ENCODE measurements at places on chromosomes 7 and 10.

GRCh38 chr7:80154656-80155333 lies 20.2 kb downstream of the GNAI1 start:
- DNase-seq: no peak

DNA sequence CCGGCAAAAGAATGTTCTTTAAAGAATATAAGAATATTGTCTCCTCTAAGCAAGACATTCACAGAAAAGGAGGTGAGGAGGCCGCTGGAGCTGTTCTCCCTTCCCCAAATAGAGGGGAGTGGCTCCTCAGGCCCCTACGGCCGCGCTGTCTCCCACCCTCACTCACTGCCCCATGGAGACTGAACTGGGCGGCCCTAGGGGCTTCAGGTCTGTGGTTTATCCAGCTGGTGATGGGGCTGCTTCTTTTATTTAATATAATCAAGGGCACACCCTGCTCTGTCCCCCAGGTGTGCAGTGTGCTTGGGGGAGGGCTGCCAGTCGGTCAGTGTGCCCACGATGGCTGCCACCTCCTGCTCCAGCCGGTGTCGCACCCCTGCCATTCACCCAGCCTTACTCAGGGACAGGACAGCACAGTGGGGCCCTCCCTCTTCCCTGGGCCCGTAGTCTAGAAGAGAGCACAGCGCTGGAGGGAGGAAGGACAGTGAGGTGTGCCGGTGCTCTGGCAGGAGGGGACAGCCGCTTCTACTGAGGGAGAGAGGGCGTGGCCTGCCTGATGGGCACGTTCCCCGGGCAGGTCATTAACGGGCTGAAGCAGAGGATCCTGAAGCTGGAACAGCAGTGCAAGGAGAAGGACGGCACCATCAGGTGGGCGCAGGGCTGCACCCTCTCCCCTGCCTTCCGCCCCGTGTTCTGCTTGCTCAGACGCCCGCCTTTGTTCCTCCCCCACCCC lies 23.4 kb downstream of the IQCE start:
- no peak for DNase-seq

- no peak for DNase-seq
Measured at GRCh38 chr10:50927522-50928189, 42.2 kb upstream of the A1CF start.

DNA sequence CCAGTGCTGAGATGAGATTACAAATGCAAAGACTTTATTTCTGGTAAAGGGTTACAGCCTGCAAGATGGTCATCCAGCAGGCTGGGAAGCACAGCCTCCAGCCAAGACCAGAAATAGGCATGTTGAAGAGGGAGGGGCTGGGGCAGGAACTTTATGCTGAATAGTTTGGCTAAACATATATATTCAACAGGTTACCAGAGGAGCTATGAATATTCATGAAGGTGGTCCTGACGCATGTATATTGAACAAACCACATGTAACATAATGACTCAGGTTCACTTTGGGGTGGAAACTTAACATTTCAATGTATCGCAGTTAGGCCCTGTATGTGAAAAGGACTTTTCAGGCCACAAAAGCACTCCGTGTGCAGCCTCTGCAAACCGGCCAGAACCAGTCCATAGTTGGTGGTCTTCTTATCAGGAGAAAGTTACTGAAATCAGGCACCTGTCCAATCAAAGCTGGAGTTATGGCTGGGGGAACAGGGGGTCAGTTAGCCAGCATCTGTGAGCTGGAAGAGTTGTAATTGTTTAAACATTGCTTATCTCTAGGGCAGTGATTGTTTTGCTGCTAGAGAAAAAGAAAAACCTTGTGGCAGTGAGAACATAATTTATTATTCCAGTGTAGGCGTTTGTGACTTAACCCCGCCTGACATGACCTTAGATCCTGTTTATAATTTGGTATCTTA lies 372.9 kb upstream of the AUTS2 start:
- no peak for DNase-seq

DNA sequence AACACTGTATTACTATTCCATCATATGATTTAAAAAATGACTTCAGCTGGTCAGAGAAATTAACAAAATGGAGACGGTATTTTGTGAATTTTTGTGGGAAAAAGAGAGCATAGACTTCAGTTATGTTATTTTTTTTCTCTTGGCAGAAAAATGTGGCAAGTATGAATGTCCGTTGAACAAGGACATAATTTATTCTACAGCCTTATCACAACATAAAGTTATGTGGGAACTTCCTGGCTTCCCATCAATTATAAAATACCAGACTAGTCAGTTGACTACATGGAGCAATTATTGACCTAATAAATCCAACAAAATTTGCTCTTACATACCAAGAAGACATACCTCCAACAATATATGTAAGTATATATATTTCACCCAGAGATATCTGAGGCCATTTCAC lies 88.6 kb upstream of the PPP1R3A start:
- no peak for DNase-seq

GRCh38 chr10:75770626-75771081 lies 339.2 kb downstream of the LRMDA start:
- DNase-seq: no peak

DNA sequence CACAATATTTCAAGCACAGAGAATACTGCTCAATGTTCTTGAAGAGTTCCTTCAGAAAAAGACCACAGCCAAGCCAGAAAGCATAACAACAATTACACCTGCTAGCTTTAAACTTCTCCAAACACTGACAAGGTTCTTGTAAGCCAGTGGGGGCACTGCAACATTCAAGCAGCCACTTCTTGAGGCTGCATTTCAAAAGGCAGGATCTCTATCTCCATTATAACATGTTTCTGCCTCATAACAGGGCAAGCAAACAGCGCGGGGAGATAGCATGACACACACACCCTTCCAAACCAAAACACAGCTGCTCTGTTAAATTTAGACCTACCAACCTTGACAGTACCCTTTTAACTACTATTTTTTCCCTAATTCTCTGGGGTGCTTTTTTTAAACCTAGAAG lies 30.8 kb downstream of the CHCHD3 start:
- DNase-seq: no peak

- DNase-seq: no peak
Measured at GRCh38 chr10:23514321-23514720, 75.4 kb downstream of the OTUD1 start.

- no peak for DNase-seq
Measured at GRCh38 chr7:88072715-88073055, 138.6 kb downstream of the ADAM22 start.

DNA sequence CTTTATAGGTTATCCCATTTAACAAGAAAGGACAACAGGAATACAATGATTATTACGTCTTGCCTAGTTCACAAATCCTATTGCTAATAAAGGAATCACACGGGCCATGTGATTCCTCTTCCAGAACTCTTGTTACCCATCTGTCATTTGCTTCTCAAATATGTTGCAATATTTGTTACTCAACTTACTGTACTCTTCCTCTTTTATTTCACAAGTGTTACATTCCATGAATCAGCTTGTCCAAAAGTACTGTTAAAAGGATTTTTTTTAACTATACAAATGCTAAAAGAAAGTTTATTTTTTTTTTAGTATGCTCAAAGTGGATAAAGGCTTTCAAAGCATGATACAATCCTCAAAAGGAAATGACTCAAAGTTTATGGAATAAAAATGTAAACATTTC lies 3.9 kb upstream of the CD36 start:
- DNase-seq: no peak

GRCh38 chr7:81407094-81407493 lies 362.8 kb downstream of the HGF start:
- no peak for DNase-seq

DNA sequence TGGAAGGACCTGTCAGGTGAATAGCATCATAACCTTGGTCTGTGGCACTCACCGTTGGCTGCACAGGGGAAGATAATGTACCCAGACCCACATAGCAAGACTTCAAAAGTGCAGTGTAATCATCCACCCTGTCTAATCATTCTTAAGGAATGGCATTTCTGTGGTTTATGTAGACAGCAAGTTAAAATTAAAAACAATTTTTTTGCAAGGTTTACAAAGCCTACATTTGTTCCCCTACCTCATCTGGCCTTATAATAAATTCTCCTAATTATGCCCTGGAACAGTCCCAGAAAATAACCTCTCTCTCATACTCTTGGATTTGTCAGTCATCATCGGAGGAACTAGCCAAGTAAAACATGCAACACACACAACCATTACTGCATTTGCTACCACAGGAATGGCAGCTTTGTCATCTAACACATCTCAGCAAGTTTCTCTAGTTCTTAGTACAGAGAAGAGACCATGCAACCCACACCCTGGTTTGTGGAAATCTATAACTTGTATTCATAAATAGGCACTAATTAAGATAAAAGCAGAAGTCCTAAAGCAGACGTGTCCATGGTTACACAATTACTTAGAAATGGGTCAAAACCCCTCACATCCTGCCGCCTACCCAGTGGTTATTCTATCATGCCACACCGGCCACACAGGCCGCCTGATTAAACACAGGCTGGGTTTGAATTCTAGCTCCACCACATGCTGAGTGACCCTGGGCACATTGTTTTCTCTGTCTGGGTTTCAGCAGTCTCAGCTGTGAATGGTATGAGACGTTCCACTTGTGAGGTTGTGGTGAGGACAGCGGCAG lies 19.1 kb downstream of the ABLIM1 start:
- DNase-seq: no peak

GRCh38 chr10:6643962-6644361 lies 63.9 kb upstream of the PRKCQ start:
- DNase-seq: no peak

- no peak for DNase-seq
Measured at GRCh38 chr10:118590334-118590733, 5.1 kb downstream of the PRLHR start.

- no peak for DNase-seq
Measured at GRCh38 chr7:112080441-112080840, 125.8 kb downstream of the DOCK4 start.

DNA sequence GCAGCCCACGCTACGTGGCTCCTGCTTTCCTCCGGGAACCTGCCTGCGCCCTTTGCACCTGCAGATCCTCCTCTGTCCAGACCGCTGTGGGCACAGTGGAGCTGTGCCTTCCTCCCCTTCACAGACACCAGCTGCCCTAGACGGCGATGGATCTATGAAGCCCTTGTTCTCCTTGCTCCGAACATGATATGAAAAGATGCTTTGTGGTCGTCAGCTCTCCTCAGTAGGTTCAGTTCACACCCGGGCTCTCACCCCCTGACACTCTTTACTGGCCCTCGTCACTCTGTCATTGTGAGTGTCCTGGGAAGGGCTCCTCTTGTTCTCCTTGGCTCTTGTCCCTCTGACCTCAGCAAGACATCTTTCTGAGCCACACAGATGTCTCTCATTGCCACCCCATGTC lies 4.2 kb downstream of the ZNF488 start:
- peak; percentile 18 for DNase-seq

DNA sequence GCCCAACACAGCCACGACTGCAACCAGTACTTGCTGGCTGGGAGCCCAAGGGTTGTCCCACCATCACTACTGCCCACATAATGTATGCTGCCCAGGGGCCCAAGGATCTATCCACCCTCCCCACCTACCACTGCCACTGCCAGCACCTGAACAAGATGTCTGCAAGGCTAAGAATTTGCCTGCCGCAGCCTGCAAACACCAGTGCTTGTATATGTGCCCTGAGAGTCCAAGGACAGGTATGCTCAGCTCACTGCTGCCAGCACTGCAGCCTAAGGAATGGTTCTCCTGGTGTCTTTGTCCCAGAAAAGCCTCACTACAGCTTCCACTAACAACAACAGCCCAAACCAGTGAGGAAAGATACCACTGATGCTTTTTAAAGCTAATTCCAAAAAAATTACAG lies 1174.0 kb downstream of the SORCS1 start:
- no peak for DNase-seq

GRCh38 chr7:95199779-95200558 lies 124.4 kb downstream of the PON1 start:
- DNase-seq: peak; percentile 49

GRCh38 chr10:99521765-99522469 lies 10.8 kb upstream of the NKX2-3 start:
- no peak for DNase-seq

DNA sequence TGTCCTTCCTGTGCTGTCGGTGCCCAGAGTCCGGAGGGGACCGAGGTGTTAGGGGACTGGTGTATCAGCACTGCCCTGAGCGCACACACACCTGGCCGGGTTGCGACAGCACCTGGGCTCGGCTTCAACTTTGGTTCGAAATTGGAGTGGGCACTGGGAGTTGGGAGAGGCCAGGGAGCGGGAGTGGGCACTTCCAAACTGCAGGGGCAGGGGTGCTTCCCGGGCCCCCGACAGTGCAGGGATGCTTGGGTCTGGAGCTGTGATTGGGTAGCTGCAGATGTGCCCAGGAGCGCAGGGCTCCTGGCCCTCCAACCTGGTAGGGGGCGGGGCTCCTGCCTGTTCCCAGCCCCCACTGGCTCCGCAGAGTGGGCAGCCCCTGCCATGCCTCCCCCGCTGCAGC lies 7.7 kb downstream of the BBS9 start:
- no peak for DNase-seq

Data from ureter (tissue), 1 donor.